H4 (cell line): ENCODE measurements at places on chromosomes 13 and 19.

DNA sequence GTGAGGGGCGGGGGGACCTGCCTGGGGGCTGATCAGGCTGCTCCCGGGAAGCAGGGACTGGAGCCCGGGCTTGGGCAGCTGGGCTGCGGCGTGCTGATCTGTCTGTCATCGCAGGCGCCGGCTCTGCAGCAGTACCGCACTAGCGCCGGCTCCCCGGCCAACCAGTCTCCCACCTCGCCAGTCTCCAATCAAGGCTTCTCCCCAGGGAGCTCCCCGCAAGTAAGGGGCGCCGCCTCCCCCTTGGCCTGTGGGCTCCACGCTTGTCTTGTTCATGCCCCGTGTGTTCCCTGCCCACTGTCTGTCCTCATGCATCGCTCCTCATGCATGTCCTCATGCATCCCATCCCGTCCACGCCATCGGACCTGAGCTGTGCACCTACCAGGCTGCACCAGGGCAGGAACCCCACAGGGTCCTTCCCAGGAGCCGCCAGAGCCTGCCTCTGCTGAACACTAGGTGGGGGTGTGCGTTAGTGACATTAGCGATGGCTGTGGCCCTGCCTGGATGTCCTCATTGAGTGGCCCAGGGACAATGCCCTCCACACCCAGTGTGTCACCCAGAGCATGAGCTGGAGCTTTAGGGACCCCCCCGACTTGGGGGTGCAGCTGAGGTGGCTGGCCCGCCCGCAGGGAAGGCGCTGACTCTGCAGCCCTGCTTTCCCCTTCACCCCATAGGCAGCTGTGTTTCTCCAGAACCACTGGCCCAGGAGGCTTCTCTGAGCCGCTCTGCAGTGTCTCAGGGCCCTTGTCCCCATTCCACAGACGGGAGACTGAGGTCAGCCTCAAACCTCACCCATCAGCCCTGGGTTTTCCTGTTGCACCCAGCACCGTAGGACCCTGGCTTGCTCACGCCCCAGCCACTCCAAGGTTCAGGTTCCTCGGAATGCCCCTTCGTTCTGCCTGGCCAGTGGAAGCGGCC is 19.5 kb downstream of the COMP start:
- no peak for DNase-seq

- DNase-seq = peak; percentile 97
Measured at GRCh38 chr19:21568816-21569493, 63.6 kb downstream of the ZNF429 start.

- DNase-seq = no peak
Measured at GRCh38 chr13:98326291-98326690, 149.2 kb upstream of the RNF113B start.

DNA sequence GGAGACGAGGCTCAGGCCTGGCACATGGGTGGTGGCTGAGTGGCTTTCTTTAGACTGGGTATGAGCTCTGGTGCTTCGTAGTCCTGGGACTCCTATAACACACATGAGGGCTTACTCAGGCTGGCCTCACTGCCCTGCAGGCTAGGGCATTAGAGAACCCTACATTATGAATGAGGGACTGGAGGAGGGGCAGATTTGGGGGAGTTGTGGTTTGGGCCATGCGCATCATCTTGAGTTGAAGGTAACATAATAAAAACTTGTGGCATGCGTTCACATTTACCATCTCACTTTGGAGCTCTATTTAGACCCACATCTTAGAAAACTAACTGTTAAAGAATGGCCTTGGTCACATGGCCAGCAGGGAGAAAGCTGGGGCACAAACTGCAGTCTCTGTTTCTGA is 54.2 kb downstream of the STARD13 start:
- DNase-seq = no peak

DNA sequence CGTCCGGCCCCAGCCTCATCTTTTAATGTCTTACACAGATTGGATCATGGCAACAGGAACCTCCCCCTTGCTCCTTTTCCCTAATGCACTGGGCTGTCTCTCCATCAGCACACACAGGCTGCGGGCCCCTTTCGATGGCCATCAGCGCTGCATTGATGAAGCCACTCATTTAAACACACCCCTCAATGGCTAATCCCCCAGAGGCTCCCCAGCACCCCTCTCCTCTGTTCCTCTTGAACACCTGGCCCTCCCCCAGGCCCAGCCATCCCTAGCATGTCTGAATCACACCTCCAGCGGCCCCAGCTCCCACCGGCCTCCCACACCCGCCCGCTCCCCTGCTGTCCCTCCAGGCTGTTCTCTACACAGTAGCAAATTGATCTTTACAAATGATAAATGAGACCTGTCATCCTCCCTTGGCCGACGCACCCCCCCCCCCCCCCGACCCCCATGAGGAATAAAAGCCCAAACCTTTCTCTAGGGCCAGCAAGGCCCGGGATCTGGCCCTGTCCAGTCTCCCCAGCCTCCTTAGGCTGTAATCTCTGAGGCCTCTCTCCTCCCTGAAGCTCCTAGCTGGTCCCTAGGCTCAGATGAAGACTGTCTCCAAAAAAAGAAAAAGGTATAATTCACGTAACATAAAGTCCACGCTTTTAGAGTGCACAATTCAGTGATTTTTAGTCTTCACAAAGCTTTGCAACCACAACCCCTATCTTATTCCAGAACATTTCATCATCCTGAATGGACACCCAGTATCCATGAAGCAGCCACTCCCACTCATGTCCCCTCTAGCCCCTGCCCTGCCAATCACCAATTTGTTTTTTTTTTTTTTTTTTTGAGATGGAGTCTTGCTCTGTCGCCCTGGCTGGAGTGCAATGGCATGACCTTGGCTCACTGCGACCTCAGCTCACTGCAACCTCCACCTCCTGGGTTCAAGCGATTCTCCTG is 7.4 kb downstream of the RPL28 start:
- no peak for DNase-seq
